ENCODE measurements at places on chromosomes 5 and 9.

DNA sequence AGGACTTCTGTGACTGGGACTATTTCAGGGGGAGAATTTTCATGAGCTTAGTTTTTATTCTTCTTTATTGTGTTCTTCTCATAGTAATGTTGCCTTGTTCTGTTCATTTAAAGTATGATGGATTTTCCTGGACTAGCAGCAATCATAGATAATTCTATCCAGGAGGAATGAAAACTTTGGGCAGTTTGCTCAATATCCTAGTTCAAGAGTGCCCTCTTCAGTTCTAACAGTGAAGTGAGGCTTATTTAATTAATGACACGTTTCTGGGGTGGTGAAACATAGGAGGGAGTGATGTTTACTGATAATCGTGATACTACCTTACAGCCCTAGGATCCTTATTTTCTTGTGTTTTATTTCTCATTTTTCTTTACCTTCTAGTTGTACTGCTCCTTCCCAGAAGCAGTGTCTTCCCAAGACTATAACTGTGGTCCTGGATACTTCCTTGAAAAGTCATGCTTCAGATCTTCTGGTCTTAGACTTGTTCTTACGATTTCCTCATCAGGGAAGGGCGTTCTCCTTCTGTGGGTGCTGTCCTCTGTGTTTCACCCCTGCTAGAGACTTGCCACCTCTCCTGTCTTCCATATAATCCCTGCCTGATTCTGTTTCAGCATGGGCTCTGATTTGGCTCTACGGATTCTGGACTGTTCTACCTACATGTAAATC, 57.4 kb downstream of the CFAP95 start:
- DNase-seq = no peak

DNA sequence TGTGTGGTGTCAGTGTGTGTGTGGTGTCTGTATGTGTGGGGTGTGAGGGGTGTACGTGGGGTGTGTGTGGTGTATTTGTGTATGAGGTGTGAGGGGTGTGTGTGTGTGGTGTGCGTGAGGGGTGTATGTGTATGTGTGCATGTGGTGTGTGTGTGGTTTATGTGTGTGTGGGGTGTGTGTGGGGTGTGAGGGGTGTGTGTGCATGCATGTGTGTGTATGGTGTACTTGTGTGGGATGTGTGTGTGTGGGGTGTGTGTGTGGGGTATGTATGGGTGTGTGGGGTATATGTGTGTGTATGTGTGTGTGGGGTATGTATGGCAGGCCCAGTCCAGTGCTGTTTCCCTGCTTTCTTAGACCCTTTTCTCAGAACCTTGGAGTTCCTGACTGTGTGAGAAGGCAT, 83.3 kb downstream of the PTTG1 start:
- no peak for DNase-seq

DNA sequence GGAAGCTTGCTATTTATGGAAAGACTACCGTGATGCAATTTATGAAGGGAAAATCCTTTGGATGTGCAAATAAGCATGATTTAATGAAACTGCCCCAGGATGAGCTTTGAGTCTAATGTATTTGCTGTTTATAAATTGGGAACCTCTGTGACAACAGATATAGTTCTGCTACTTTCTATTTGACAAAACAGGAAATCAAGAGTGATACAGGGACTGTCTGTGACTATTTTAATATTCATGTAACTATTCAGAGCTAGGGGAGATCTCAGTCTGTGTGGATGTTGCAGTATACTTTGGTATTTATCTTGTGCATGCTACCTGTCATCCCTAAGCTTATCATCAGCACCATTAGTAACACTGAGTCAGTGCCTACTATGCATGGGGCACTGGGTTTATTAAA, 132.1 kb downstream of the PDZD2 start:
- DNase-seq = no peak

GRCh38 chr9:89274838-89275237, 36.2 kb upstream of the CKS2 start:
- DNase-seq = no peak

DNA sequence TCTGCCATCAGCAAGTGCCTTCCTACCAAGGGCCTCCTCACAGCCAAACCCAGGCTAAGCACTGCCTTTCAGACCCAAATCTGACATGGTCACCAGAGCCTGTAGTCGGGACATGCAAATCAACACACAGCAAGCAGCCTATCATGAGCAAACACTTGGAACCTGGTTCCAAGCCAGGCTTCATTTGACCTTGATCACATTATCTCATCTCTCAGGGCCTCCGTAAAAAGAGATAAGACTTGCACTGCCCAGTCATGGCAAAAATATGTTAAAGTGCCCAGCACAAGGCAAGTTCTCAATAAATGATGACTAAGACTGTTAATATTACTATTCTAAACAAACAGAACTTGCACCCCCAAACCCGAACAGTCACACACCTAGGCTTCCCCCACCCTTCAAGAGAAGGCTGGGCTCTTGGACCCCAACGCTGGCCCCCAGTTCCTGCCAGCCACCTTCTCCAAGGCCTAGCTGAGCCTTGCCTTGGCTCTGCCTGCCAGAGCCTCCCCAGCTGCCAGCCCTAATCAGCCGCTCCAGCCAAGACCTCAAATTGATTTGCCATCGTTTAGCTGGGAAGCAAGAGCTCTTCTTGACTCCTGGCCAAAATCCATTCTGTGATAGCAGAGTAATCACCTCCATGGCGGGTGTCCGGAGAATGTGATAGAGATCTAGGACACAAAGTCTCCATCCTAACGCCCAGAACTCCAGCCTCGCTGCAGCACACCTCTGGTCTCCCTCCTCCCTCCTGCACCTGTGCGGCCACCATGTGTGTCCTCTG, 18.7 kb downstream of the CPLX2 start:
- DNase-seq = no peak

- DNase-seq = no peak
Measured at GRCh38 chr9:4734150-4734549, 6.9 kb downstream of the AK3 start.

DNA sequence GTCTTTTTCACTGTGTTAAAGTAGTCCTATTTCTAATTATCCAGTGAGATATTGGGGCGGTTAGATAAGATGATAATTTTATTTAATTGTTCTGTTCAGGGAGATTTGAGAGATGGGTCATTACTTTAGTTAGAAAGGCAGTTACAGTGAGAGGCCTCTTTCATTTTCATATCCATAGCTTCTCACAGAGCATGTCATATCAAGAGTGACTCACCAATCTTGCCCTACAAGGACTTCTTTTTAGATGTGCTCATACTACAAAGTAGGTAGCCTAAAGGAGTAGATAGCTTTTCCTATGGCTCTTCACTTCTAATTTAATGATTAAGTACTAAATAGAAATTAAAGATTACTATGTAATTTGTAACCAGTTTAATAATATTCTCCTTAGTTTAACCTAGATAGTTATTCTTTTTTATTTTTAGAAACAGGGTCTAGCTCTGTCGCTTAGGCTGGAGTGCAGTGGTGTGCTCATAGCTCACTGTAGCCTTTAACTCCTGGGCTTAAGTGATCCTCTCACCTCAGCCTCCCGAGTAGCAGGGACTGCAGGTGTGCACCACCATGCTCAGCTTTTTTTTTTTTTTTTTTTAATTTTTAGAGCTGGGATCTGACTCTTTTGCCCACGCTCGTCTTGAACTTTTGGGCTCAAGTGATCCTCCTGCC, 71.0 kb downstream of the FER start:
- DNase-seq = no peak
